ENCODE measurements at places on chromosomes 6 and 20.

- DNase-seq: no peak
Measured at GRCh38 chr6:161415302-161415855, 141.5 kb upstream of the AGPAT4 start.

GRCh38 chr20:55855052-55855451, 150.3 kb downstream of the CBLN4 start:
- no peak for DNase-seq

DNA sequence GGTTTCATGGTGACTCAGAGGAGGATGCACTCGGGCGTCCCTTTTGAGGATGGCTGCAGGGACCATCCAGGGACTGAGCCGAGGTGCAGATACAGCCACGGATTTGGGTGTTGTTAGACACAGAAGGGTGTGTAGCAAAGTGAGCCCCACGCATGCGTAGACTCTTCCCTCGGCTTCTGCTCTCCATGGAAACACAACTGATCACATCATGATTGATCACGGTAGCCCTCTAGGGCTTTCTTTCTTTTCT, 606 bp upstream of the ULBP1 start:
- DNase-seq: peak; percentile 39

DNA sequence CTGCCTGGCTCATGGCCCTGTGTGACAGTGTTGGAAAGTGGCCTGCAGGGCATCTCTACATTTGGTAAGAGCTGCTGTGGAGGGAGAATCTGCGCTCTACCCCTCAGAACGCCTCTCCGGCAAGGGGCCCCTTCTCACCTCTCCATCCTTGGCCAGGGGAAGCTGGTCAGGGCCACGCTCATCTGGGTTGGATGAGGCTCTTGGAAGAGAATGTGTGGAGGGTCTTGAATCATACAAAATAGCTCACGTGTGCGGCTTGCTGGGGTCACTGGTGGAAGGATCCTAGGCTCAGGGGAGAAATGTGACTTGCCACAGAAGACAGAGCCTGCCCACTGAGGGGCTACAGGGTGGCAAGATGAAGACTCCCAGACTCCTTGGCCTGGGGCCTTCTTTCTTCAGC, 105.0 kb downstream of the SCML4 start:
- DNase-seq: no peak

DNA sequence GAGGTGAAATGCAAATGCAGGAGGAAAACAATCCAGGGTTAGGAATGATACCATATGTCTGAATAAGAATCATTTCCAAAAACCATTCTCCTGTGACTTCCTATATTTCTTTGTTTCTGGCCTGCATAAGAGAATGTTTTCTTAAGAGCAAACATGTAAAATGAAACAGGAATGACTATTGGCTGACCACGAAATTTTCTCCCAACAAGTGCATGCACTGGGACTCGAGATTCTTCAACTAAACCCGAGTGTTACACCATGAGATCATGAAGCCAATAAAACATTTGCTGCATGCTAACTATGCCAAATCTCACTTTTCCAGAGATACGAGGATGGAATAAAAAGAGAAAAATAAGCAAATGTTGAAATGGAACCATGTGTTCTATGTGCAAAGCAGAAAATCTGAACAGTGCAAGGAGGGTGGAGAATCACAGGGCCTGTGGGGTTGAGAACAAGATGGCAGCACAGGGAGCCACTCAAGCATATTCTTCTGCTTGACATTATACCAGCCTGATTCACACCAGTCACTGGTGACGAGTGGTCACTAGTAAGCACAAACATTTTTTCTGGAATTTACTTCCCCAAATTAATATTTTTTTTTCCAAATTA, 212.2 kb upstream of the FOXA2 start:
- no peak for DNase-seq

DNA sequence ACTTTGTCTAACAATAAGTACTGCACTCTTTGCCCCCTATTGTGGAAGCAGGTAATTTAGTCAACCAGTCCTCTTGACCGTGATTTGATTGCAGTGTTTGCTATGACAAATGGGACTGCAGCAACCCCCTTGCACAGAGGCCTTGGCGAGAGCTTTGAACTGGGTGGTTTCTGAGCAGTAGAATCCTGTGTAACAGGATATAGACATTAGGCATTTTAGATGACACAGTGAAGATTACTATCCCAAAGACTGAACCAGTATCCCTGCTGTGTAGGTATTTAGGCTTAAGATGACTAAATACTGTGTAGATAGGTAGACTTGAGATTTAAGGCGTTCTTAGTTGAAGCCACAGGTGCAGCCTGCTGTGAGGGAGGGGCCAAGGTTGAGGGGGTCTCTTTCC, 9.9 kb downstream of the DNMT3B start:
- DNase-seq: no peak

GRCh38 chr6:79946272-79947190, 822 bp downstream of the ELOVL4 start:
- DNase-seq: peak; percentile 36

- DNase-seq: no peak
Measured at GRCh38 chr6:111685058-111685457, 79.4 kb upstream of the TRAF3IP2 start.

- DNase-seq: no peak
Measured at GRCh38 chr20:31705598-31706597, 16.8 kb downstream of the BCL2L1 start.

DNA sequence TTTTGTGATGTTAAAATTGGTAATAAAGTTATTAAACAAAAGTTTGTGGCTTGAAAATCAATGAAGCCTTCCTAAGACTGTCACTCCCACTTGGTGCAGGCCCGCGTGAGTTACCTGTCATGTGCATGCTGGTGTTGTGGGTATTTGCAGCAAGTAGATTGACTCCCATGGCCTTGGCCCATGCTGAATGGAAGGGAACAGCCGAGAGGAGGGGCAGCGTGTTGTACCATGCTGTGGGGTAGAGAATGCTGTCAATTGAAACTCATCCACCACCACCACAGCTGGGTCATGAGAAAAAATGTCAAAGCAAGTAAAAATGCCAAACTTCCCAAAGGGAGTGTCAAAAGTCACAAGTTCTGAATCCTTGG, 12.7 kb upstream of the VNN1 start:
- DNase-seq: no peak

DNA sequence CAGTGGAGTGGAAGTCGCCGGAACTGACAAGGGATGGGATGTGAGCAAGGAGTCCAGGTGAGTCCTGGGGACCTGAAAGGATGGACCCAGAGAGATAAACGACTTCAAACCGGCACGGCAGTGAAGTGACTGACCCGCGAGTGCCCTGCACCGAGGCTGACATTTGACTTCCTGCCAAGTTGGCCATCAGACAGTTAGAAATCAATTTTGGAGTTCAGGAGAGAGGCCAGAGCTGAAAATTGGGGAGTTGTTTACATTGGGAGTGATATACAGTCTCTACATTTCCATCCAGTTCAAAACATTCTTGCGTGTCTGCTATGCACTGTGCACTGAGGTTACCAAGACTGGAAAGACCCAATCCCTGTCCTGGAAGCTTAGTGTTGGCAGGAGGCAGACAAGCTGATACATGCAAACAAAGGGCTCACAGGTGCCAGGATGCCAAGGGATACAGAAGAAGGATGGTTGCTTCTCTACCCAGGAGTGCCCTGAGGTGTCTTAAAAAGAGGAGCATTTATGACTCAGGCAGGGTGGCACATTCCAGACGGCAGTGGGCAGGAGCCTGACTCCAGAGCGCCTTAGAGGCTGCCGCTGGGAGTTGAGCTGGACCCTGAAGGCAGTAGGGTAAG, 186.6 kb downstream of the MTHFD1L start:
- DNase-seq: no peak

- DNase-seq: no peak
Measured at GRCh38 chr20:53917145-53918019, 153.0 kb downstream of the BCAS1 start.

GRCh38 chr20:15706719-15707118, 866.5 kb downstream of the KIF16B start:
- DNase-seq: no peak

DNA sequence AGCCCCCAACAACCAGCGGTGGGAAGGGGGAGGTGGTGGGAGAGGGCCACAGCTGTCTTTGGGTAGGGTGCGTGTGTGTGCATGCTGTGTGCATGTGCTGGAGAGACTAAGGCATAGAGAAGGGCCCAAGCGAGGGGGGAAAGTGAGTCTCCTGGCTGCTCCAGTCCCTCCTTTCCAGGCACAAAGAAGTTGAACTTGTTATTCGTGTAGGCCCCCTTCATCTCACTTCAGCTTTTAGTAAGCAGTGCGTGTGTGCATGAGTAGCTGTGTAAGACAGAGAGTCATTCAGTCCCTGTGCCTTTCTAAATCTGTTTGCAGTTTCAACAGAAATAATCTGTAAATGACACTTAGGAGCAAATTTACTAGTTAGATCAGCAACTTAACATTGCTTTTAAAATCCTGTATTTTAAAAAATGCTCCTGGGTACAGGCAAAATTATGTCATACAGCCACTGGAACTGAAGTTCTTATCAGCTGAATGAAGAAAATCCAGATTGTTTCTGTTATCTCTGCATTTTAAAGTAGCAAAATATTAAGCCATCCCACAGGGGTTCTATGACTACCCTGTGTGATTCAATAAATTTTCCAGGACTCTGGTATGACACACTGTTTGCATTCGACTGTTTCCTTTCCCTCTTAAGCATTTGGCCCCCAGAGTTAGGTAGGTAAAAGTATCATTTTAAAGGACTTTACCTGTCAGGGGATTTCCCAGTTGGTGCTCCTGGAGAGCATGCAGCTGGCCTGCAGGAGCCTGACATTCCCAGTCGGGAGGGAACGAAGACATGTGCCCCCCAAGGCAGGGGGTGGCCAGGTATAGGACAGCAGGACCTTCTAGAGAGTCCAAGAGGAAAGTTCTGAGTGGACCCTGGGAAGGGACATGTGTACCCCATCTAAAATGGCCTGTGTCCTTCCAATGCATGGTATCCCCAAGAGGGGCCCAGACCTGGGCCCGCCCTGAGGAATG, 39.0 kb downstream of the MTRES1 start:
- DNase-seq: no peak

GRCh38 chr6:144305567-144305966, 20.4 kb downstream of the UTRN start:
- no peak for DNase-seq

DNA sequence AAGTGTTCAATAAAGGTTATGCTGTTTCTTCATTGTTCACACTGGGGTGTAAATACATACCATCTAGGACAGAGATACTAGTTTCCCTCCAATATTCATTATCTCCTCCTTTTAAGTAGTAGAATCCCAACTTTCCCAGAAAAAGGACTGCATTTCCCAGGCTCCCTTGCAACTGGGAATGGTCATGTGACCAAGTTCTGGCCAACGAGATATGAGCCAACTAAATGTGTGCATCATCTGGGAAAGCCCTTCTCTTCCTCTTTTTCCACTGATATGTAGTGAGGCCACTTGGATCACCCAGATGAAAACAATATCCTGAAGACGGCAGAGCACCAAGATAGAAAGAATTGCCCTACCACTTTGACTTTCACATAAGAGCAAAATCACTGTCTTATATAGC, 97.9 kb upstream of the PTPRT start:
- no peak for DNase-seq

DNA sequence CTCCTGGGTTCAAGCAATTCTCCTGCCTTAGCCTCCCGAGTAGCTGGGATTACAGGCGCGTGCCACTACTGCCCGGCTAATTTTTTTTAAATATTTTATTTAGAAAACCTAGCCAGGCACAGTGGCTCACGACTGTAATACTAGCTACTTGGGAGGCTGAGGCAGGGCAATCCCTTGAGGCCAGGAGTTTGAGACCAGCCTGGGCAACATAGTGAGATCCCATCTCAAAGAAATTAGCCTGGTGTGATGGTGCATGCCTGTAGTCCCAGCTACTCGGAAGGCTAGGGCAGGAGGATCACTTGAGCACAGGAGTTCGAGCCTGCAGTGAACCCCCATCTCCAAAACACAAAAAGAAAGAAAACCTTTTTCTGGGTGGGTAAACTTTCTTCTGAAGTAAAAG, 2.4 kb downstream of the SLC44A4 start:
- no peak for DNase-seq

- DNase-seq: no peak
Measured at GRCh38 chr6:159116343-159116742, 52.9 kb upstream of the FNDC1 start.

DNA sequence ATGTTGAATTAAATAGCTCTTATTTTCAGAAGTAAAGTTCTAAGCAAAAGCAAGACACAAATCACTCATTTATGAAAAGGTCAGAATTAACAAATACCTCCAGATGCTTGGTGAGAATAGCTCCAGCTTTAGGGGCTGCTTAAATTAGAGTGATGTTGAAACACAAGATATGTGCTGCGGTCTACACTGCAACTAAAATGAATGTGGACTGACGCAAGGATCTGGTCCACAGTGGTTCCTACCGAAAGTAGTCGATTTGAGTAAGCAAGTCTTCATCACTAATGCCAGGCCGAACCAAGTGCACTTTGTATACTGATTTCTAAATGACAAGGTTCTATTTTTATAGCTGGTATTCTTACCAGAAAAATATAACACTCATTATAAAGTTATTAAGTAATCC, 96.3 kb downstream of the PRDM1 start:
- no peak for DNase-seq

- peak; percentile 97 for DNase-seq
Measured at GRCh38 chr6:35534407-35535170, 21.9 kb upstream of the TULP1 start.

- DNase-seq: no peak
Measured at GRCh38 chr6:97282238-97282725, 734 bp downstream of the MMS22L start.

DNA sequence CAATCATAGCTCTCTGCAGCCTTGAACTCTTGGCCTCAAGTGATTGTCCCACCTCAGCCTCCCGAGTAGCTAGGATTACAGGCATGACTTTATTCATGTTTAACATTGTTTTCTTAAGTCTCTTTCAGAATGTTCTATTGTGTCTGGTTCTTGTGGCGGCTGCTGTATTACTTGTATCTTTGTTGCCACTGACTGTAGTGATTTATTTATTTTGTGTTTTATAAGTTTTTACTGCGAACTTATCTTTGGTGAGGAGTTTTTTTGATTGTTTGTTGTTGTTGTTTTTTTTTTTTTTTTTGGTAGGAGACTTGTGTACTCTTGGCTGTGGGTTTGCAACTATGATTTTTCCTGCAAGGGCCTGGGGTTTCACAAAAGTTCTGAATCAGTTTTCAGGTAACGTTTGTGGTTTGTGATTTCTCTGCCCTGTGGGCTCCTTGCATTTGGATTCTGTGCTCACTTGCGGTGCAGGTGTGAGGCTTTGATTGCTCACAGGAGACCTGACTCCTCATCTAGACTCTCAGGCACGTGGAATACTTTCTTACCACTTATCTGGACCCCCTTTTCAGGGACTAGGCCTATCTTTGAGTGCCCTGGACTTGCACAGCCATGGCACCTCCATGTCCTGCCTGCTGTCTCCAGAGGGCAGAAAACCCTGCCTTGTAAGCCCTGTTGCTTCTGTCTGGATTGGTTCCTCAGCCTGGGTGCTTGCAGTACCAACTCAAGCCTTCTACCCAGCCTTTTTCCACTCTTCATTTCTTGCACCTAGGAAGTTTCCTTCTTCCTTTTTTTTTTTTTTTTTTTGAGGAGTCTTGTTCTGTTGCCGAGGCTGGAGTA, 25.2 kb downstream of the KIF25 start:
- no peak for DNase-seq

- no peak for DNase-seq
Measured at GRCh38 chr6:137390334-137390733, 103.9 kb downstream of the OLIG3 start.

- DNase-seq: no peak
Measured at GRCh38 chr6:120871416-120872261, 462.6 kb downstream of the TBC1D32 start.

Measured in DMS 273 treated with DMSO at 0.1 percent for 48 hours (cell line).